ENCODE measurements at places on chromosomes 2 and 18.

DNA sequence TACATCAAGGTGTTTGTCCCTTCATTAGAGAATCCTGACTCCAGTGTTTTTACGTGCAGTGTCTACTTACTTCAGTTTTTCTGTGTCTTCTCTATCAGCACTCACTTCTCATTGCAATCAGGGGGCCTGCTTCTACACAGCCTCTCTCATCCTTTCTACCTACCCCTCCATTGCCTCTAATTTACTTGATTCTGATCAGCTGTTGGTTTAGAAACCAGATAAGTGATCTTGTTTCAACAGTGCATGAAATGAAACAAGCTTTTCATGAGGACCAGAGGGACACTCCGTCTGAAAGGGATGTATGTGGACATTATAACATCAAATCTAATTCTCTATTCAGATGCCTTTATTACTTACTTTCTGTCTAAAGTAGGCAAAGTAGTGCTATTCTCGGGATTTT is 136.9 kb downstream of the PRKCE start:
- DNase-seq = no peak

DNA sequence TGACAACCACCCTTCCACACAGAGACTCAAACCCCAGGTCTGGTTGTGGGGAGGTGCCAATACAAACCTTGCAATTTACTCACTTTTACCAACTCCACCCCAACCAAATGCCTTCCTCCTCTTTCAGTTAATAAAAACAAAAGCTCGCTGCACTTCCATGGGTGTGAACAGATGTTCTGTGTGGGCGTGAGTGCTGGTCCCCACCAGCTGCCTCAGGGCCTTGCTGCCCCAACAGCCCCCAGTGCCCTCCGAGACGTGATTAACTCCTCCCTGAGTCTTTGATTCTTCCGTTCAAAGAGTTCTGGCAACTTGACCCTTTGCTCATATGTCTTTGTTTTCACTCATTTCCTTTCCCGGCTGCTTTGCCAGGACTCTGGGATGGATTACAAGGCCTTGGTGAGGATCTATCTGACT is 258.9 kb upstream of the CXCR4 start:
- DNase-seq = peak; percentile 39

DNA sequence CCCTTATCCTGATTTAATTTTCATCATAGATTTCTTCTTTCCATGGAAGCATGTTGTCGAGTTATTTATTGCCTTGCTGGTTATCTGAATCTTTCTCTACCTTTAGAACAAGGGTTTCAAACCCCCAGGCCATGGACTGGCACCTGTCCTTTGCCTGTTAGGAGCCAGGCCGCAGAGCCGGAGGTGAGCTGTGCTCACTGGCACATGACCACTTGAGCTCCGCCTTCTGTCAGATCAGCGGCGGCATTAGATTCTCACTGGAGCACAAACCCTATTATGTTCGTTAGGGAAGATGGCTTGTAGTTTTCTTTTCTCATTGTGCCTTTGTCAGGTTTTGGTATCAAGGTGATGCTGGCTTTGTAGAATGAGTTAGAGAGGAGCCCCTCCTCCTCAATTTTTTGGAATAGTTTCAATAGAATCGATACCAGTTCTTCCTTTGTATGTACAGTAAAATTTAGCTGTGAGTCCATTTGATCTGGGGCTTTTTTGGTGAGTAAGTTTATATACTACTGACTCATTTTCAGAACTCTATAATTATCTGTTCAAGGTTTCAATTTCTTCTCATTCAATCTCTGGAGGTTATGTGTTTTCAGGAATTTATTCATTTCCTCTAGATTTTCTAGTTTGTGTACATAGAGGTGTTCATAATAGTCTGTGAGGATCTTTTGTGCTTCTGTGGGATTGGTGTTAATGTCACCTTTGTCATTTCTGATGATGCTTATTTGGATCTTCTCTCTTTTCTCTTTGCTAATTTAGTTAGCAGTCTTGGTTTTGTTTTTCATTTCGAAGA is 668.0 kb upstream of the FAM98A start:
- peak; percentile 32 for DNase-seq

GRCh38 chr18:48084041-48084757 is 153.7 kb upstream of the SMAD2 start:
- DNase-seq = no peak

- no peak for DNase-seq
These were observed 4.4 kb downstream of the KLHL41 start for GRCh38 chr2:169513926-169514325.
